CD8-positive, alpha-beta memory T cell (primary cell): ENCODE measurements at places on chromosomes 3 and 15. TPM values are rescaled to one million over a fixed set of nuclear protein-coding genes. Genes with fewer than 3 reads are reported as not detected.

DNA sequence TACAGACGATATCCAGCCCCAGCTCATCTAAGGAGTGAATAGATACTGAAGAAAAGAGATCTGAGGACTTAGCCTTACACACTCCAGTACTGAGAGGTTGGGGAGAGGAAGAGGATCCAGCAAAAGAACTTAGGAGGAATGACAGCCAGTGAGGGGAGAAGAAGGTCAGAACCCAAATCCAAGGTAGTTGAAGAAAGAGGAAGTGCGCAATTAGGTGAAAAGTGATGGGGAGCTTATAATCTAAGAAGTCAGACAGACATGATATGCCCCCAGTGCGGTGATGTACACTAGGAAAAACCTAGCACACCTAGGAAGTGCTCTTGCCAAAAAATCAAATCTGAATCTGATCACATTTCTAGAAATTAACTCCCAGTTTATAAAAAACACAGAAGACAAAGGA, 20.6 kb downstream of the ENTPD3 start:
- DNase-seq: no peak

DNA sequence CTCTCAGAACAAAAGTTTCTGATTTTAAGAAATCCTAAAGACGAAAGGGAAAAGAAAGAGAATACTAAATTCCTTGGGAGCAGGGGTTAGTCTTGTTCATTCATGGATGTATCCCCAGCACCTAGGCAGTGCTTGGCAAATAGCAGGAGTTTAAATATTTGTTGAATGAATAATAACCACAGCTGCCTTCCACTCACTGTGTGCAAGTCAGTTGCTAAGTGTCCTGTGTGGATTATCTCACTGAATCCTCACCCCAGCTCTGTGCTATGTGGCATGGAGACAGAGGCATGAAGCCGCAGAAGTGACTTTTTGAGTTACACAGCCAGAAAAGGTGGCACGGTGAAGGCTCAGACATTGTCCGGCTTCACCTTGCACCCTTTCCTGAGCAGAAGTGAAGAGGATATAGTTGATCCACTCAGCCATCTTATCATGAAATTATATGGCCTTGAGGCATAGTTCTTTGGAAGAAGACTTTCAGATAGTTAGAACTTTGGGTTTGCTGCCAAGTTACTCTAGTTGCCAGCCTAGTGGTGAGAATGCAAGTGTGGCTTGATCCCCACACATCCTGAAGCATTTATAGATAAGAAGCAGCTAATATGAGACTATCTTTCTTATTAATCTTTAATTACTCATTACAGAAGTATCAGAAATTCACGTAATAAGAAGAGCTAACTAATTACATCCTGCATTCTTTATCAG, 355.5 kb downstream of the LRTM1 start:
- DNase-seq: no peak

CASR gene
- total RNA-seq: not detected

DNA sequence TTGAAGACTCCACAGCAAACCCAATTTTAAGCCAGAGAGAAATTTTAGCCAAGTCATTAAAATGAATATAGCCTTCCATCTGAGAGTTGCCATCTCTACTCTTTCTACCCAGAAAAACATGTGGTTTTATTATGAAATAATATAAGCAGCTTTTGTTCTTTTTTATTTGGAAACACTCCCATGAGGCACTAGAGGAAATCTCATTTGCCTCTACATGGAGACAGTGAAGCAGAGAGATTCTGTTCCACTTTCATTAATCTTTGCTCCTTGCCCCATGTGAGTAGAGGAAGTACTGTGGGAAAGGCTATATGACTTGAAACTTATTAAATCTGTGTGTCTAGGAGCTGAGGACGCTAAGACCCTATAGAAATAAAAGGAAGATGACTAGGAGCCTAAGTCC, 111.1 kb downstream of the P3H2 start:
- no peak for DNase-seq

GRCh38 chr3:16504242-16504641, 9.3 kb downstream of the RFTN1 start:
- DNase-seq: no peak

GRCh38 chr3:141305436-141305835, 62.9 kb upstream of the ZBTB38 start:
- no peak for DNase-seq

GRCh38 chr3:52896151-52896550, 1.2 kb downstream of the STIMATE start:
- DNase-seq: no peak

DNA sequence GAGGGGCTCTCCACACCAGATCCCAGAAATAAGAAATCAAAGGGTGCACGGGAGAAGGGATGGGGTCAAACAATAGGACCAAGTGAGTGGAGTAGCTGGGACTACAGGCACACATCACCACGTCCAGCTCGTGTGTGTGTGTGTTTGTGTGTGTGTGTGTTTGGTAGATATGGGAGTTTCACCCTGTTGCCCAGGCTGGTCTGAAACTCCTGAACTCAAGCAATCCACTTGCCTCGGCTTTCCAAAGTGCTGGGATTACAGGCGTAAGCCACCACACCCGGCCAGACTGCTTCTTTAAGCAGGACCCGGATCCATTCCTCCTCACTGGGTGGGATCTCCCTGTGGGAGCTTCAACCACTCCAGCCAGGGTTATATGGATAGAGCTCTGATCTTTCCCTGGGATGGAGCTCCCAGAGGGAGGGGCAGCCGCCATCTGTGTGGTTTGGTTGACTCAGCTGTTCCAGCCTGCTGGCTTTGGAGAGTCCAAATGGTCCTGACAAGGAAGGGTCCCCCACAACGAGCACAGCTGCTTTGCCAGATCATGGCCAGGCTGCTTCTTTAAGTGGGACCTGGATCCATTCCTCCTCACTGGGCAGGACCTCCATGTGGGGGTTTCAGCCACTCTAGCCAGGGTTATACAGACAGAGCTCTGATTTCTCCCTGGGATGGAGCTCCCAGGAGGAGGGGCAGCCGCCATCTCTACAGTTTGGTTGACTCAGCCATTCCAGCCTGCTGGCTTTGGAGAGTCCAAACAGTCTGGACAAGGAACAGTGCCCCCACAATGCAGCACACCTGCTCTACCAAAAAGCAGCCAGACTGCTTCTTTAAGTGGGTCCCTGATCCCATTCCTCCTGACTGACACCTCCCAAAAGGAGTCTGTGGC, 9.1 kb upstream of the AVEN start:
- DNase-seq: no peak

DNA sequence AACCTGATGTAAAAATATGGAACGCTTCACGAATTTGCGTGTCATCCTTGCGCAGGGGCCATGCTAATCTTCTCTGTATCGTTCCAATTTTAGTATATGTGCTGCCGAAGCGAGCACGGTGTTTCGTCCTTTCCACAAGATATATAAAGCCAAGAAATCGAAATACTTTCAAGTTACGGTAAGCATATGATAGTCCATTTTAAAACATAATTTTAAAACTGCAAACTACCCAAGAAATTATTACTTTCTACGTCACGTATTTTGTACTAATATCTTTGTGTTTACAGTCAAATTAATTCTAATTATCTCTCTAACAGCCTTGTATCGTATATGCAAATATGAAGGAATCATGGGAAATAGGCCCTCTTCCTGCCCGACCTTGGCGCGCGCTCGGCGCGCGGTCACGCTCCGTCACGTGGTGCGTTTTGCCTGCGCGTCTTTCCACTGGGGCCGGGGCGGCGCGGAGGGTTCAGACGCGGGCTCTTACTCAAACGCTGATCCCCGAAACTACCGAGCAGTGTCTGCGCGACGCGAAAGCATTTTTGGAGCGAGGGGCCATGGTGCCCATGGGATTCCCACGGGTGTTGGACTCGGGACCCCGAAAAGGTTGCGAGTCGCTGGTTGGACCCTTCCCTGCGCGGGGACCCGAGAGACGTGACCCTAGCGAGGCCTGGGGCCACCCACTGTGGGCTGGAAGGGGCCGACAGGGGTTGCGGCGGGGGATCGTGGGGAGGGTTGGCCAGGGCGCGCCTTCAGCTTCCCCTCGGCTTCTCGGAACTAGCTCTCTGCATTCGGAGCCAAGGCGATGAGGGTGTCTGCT, at the start of gene RNU6-1:
RNU6-1 (minus strand) TSS at position 117 of the 820 bp plus-strand sequence.
- DNase-seq: peak; percentile 92

DNA sequence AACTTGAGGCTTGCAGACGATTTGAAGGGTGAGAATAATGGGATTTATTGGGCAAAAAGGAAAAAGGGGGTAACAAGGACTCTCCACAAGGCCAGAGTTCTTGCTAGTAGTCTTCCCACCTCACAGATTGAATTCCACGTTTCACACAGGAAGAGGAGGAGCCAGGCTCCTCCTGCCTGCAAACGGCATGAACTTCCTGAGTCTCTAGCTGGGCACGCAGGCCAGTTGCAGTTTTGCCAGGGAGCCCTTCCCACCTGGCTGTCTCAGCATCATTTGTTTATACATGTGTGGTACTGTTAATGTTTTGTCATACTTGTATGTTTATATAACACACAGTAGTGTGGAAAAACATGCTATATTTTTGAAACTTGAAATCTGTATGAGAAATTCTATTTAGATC, 155.0 kb downstream of the NLGN1 start:
- no peak for DNase-seq

- DNase-seq: no peak
These were observed 9.0 kb downstream of the ZIC4 start for GRCh38 chr3:147397155-147397874.

GRCh38 chr3:39754549-39754948, 54.9 kb upstream of the MYRIP start:
- no peak for DNase-seq

GRCh38 chr15:31169558-31169957, 68.0 kb upstream of the TRPM1 start:
- DNase-seq: no peak

- no peak for DNase-seq
These were observed 113.0 kb downstream of the TBC1D5 start for GRCh38 chr3:17629400-17629799.

DNA sequence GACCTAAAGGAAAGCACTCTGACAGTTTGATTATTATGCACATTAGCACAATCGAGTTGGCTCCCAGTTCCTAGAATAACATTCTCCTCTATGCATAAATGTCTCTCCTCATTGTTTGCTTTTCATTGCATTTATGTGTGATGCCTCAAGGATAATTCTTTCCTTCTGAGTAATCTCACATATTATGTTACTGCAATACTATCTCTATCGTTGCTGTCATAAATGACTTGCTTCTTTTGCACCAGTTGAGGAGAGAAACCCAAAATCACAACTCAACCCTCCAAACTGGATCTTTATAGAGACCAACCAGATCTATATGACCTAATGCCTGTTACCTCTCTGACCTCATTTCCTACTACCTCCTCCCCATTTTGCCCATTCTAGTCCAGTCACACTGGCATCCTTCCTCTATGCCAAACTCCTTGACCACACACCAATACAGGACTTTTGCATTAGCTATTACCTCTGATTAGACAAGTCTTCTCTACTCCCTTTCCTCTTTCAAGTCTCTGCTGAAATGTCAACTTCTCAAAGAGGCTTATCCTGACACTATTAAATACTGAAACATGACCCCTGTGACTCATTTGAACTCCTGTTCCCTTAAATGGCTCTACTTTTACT, 1026.0 kb downstream of the TUSC7 start:
- DNase-seq: no peak

- DNase-seq: no peak
These were observed 149.2 kb upstream of the MITF start for GRCh38 chr3:69590111-69590510.

TIPARP gene
- total RNA-seq: 37.0 TPM

DNA sequence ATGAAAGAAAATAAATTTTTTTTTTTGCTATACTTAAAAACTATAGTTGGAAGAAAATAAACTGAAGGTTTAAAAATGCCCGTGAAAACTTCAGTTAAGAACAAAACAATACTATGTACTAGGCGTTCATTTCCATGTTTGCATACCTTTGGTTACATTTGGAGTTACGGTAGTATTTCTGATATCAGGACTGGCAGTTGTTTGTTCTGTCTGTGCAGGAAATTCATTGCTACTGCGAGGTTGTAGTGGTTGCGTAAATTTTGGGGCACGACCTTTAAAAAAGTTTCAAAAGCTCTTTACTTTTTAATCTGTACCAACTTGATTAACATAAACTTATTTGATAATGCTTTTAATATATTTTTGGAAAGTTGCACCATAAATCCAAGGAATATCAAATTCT, 47.9 kb downstream of the ST3GAL6 start:
- no peak for DNase-seq

- peak; percentile 13 for DNase-seq
These were observed 165.2 kb upstream of the UMPS start for GRCh38 chr3:124565013-124565412.

KLHL6 gene
- total RNA-seq: 31.3 TPM

DNA sequence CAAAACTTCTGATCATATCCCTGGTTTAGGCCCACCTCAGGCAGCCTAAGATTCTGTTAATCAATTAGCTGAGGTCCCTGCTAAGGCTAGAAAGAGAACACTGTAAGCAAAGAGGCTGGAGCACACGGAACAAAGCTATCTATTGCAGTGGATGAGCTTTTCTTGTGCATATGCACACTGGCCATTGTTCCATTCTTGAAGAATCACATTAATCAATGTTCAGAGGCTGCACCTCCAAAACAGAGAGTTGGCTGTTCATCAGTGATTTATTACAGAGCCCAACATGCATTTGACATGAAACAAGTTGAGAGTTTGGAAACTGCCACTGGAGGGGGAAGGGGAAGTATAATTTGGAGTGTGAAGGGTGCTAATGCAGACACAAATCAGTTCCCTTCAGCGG, 873.0 kb downstream of the ROBO1 start:
- DNase-seq: no peak

SPCS1 gene
- 156 TPM for total RNA-seq

GOLGA6D gene
- not detected for total RNA-seq

SLCO3A1 gene
- 10.8 TPM for total RNA-seq

GRCh38 chr3:190491533-190492054, 22.3 kb upstream of the IL1RAP start:
- no peak for DNase-seq
